ENCODE measurements at places on chromosomes 2 and 18.

- DNase-seq: no peak
These were observed 96.5 kb downstream of the SEPTIN10 start for GRCh38 chr2:109517118-109517889.

DNA sequence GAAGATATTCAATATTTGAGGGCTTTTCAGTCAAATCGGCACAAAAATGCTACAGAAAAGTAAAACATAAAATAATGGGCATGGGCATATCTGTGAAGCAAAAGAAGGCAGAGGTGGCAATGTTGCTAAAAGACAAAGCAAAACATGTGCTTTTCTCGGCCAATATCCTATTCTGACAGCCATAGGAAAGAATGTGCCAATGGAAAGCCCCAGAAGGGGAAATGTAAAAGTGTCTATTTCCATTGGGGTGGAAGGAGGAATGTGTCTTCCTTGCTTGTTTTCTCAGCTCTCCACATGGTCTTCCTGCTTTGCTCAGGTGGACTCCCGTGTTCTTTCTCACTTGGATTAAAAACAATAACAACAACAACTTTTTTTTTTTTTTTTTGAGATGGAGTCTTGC is 13.7 kb upstream of the PER2 start:
- DNase-seq: no peak

DNA sequence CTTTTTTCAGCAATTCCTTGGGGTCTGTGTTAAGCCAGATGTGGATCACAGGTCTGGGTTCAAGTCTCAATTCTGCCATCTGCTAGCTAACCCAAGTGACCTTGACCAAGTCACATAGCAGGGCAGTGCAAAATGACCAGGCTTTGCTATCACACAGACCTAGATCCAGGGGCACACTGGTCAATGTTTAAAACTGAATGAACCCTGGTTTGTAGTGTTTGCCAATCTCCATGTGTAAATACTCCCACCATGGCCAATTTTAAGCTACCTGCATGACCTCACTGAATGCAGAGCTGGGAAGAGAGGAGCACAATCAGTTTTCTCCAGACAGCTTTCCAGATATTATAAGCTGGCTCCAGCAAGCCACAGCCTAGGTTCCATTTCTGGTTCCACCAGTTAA is 142.9 kb downstream of the CHST9 start:
- DNase-seq: no peak

DNA sequence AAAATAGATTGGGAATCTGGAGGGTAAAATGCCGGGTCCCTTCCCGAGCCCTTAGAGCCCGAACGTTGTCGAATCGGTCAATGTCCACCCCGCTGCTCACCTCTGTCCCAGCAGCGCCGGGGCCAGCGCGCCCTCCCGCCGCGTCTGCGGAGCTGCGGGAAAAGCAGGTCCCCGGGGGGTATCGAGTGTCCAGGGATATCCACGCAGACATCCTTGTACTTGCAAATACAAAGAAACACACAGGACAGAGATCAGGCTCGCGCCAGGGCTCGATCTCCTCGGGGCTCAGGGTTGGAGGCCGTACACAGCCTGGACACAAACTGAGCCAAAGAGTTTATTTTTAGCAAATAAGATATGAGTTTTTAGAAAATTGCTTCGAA is 2.3 kb upstream of the GATA6 start:
- DNase-seq: no peak

DNA sequence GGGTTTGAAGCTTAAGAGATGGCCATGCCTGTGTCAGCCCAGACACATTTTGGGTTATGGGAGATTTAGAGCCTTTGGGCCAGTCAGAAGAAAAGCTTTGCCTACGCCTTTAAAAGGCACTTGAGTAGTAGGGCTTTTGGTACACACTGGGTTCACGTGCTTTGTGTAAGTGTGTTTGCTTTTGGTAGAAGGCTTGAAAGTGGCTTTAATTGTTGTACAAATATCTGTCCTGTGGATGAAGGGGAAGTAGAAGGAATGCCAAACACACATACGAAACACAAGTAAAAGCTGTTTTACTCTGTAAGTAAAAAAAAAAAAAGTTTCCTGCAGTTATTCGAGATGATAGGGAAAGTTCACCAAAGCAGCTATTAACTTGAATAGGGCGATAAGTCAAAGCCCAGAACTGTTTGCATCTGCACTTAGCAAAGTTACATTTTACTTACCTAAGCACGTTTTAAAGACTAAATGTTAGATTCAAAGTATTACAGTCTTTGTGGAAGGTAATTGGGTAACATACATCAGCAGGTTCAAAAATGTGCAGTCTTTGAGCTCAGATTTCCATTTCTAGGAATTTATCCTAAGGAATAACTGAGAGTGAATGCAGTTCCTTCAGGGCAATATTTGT is 75.4 kb downstream of the STK25 start:
- DNase-seq: no peak

DNA sequence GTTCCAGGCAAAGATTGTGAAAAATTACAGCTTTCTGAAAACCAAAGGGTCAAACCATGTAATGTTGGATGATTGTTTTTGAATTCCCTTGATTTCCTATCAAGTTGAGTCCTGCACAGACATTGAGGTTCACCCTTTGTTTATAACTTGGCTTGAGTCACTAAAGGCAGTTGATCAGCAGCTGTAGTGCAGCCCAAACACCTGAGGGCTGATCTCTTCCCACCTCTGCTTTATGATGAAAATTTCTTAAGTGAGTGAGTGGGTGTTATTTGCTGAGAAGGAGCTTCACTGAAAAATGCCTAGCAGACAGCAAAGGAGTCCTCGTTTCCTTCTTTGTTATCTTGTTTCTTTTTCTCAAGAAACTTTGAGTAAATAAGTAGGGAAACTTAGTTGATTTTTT is 31.9 kb upstream of the BMPR2 start:
- DNase-seq: no peak

DNA sequence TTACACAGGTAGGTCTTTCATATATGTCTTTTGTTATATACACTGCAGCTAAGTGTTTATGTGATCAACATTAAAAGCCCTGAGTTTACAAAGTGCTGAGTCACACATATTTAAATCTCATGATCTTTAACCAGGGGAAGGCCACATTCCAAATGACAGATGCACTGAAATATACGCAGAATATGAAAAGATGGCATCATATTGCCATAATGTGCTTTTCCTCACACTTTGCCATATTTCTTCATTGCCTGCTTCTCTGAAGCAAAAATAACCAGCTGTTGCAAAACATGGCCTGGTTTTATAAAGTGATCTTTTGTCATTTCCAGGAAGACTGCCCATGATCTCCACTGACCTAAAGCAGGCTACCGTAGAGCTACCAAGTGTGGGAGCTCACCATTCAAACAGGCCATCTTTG is 93.5 kb upstream of the MAPRE2 start:
- no peak for DNase-seq

GRCh38 chr2:179741317-179741716 is 120.1 kb downstream of the ZNF385B start:
- no peak for DNase-seq

DNA sequence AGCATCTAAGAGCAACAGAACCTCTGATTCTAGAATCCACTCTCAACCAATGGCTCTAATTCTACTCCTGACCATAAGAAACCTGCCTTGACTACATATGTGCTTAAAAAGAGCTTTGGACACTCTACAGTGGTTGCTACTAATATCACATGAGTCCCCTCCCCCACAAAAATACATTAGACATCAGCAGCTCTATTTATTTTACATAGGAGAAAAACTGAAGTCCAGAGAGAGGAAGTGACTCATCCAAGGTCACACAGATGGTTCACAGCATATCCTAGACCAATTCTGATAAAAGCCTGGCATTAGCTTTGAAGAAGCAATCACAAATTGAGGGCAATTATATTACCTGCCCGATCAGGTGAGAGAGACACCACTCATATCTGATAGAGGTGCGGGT is 49.8 kb downstream of the ALK start:
- no peak for DNase-seq

GRCh38 chr18:25875551-25876240 is 214.7 kb downstream of the SS18 start:
- DNase-seq: no peak

- DNase-seq: peak; percentile 86
These were observed 851 bp downstream of the FAM117B start for GRCh38 chr2:202635428-202636212.

GRCh38 chr2:33219850-33220275 is 256.6 kb upstream of the RASGRP3 start:
- DNase-seq: no peak

DNA sequence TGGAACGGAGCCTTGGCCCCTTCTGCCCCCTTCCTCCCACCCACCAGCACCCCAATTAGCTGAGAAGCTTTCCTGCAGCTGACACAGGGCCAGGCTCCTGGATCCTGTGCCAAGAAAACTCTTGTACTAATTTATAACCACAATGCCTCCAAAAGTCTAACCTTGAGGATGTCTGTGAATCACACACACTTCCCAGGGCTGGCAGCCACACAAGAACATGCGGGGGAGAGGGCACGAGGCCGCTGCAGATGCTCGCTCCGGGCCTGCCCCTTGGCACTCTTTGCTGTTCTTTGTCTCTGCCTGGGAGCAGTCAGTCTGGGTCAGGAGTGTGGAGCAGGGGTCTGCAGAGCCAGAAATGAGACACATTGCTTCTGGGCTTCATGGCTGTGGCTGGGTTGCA is 62.7 kb upstream of the KIF5C start:
- DNase-seq: no peak

GRCh38 chr2:44107086-44107740 is 61.5 kb upstream of the PPM1B start:
- DNase-seq: no peak

- DNase-seq: peak; percentile 38
These were observed 300.0 kb downstream of the PDE11A start for GRCh38 chr2:177772529-177772928.

DNA sequence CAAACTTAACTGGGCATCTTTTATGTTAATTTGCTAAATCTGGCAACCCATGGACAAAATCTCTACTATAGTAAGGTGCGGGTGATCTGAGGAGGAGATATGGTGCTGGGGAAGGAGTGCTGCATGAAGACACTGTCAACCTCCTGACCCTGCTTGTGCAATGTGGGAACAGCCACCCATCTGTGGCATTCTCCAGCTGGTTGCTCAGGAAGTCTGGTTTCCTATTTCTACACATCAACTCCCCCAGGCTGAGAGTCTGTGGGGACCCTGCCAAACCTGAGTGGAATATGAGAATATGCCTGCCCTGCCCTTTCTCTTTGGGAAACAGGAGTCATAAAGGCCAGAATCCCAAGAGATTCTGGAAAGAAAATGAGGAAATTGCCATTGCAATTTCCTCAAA is 60.1 kb upstream of the PAX3 start:
- no peak for DNase-seq

Measured in stimulated activated naive CD4-positive, alpha-beta T cell (primary cell).